ENCODE measurements at places on chromosomes 3 and 15. TPM values are rescaled to one million over a fixed set of nuclear protein-coding genes. Genes with fewer than 3 reads are reported as not detected.

Gene PLCL2
- total RNA-seq, result 3.5 TPM

Gene PCSK6
- 22.4 TPM for total RNA-seq

Gene ALDH1A3
- 1.9 TPM for total RNA-seq

Gene SERINC4
- total RNA-seq, result 0.12 TPM

Gene COL6A5
- total RNA-seq, result not detected

Gene MAN2C1
- 53.9 TPM for total RNA-seq

Gene DAZL
- 1.8 TPM for total RNA-seq
